ENCODE measurements at places on chromosomes 6 and 20.

- no peak for DNase-seq
These were observed 288.3 kb downstream of the KHDC1L start for GRCh38 chr6:72936766-72937559.

DNA sequence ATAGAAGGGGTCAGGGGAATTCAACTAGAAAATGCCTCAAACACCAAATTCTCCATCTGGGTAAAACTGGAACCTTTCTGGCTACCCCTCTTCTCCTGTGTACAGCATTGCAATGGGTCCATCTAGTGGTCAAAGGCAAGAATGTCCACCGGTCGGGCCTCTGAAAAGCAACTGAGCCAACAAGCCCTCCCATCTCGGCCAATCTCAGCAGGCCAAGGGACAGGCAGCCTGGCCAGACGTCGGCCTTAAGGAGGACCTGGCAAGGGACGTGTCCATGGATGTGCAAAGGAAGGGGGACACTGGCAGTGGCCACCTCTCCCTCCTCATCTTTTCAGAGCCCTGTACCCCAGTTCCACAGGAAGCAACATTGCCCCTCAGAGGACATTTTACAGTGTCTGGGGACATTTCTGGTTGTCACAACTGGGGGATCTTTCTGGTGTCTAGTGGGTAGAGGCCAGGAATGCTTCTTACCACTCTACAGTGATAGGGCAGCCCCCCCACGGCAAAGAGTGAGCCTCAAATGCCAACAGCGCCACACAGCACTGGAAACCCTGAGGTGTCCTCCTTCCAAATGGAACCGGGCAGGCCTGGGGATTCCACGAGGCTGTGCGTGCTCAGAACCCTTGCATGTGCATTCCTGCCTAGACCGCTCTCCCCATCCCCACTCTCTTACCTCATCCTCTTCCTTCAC lies 99.8 kb upstream of the FOXA2 start:
- peak; percentile 79 for DNase-seq

DNA sequence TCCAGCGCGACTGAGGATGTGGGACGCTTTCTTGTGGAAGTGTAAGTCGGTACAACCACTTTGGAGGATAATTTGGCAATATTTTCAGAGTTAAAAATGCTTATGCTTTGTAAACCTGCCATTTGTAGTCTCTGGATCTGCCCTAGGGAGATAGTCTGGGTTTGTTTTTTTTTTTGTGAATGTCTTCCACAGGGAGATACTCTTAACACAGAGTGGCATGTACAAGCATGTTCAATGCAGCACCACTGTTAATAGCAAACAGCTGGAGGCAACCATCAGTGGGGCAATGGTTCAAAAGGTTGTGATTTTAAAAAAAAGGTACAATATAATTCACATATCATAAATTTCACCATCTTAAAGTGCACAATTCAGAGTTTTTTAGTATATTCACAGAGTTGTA lies 22.4 kb downstream of the SLC9A8 start:
- DNase-seq = no peak

DNA sequence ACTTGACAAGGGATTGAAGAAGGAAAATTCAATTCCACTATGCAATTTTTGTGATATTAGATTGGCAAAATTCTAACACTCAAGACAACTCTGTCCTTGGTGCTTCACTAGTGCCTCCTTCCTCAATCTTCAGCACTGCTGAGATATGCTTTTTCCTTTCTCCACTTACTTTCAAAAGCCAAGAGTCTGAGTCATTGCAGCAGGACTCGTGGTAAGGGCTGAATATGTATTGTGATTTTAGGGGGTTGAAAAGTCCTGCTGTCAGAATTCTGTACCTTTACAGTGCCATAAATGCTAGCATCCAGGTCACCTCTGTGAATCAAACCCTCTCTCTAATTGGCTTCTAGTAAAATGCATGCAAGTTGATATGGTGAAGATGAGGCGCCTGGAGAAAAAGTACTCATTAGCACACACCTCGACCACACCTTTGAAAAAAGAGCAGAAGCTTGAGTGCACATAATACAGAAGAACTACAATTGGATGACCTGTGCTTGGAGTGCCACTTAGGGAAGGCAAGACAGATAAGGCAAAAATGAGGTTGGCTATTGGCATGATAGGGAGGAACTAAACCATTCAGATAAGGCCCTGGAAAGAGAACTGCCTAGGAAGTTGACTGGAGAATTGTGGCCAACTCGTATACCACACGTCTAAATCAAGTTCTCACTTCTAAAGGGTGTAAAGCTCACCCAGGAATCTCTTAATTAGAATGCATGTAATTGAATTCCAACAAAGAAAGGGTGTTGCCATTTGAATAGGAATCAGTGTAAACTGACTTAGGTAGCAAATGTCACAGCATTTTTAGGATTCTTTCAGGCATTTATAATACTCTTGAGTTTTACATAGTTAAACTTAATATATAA lies 43.6 kb upstream of the FAM83B start:
- DNase-seq = no peak

DNA sequence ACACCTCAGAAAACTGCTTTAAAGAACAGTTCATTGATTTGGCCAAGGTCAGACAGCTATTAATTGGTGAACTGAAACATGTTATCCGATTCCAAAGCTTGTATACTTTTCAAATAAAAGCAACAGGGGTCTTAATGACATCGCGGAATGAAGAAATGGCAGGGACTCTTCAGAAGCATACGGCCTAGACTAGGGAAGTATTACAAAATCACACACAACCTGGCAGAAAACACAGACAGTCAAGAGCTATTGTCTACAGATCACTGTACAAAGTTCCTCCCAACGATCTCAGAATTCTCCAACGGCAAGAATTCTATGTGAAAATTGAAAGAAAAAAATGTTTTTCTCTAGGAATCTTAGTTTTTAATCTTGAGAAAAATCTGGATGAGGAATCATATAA lies 105.5 kb downstream of the PTPRK start:
- DNase-seq = no peak

DNA sequence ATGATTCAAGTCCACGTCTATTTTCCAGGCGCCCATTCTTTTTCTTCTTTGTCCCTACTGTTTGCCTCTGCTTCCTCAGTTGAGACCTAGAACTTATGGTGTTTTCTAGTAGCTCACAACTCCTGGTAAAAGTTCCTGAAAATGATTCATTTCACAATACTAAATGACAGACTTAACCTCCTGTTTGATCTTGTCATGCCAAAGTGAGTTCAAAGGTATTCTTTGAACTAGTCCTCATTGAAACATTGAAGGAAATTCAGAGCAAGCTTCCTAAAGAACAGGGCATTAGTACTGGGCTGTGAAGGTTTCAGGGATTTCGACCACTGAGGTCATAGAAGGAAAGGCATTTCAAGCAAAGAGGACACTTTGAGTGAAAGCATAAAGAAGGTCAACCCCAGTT lies 132.8 kb downstream of the IBTK start:
- DNase-seq = no peak

GRCh38 chr6:100268326-100268725 lies 196.4 kb downstream of the SIM1 start:
- DNase-seq = no peak

DNA sequence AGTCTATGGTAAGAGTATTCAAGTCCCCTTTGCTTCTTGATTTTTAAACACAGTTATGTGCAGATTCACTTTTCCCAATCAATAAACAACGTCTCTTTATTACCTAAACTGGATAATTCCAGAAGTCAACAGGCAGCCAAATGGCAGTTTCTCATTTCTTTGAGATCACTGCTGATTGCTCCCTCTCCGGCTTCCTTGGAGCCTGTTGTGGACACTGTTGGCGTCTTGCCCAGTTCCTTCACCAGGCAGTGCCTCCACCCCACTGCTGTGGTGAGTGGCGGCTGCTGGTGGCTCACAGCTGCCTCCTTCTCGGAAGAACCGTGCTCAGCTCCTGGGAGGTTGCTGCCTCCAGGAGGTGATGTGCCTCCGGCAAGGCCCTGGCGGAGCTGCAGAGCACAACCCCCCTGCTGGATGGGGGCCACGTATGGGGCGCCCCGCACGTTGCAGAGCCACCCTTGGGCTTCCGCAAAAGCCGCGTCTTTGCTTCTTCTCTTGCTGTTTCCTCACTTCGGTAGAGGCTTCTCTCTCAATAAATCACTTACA lies 105.1 kb upstream of the CNKSR3 start:
- DNase-seq = no peak

DNA sequence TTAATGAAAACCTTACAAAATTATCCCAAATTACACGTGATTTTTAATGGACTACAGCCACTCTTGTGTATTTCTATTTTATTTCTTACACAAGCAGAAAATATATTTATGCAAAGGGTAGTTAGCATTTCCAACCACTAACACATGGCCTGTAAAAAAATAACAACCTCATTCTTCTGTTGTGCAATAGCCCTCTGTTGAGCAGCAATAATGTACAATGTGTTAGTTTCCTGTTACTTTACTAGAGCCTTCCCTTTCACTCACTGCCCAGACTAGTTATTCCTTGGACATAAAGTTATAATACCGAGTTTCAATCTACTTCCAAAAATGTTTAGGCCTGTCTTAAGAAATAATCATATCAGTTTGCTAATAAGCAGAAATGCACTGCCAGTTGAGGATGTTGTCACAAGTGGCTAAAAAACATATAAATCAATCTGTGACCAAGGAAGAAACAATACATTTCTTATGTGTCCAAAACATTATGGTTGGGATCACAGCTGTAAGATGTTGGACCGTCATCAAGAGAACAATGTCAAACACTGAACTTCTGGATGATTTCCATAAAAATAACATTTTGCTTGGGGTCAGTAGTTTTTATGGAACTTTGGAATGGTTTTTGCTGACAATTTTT lies 73.6 kb upstream of the RNF146 start:
- no peak for DNase-seq

DNA sequence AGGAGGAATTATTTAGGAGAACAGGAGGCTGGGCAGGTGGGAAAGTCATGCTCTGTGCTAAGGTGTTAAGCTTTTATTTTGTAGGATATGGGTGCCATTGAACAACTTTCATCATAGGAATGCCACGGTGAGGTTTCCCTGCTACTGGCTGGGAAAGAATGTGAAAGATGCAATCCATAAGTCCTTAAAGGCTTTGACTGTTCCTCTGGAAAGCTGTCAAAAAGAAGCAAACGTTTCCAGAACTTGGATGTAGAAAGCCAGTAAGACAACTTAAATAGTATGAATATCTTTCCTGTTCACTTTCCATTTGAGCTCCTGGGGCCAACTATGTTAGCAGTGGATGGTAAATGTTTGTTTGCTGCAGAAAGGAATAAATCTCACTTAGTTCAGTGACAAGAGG lies 574.4 kb downstream of the RNF144B start:
- DNase-seq = no peak
